ENCODE measurements at places on chromosomes 11 and 22.

DNA sequence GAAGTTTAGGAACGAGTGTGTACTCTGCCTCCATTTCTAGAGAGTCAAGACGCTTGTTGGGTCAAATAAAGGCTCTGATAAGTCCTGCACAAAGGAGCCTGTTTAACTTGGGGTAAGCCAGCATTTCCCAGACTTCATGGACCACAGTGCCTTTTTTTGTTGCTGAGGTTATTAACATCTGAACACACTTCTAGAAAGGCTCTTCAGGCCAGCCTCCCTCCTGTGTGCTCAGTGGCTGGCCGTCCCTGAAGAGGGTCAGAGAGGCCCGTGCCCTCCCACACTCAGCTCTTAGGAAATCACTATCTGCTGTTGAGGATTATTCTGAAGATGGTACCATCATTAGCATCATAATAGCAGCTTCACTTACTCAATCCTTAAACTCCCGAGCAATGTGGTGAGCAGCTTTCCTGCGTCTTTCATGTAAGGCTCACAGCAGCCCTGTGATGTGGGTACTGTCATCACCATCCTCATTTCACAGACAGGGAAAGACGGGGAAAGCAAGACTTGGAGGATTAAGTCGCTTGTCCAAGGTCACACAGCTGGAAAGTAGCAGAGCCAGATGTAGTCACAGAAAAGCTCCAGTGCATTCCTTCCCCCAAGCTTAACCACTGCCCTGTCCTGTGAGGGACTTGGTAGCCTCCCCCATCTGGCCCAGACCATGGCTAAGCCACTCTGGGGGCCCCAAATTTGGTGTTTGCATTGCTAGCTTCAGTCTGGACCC, 71.3 kb downstream of the TSPAN18 start:
- DNase-seq: no peak

DNA sequence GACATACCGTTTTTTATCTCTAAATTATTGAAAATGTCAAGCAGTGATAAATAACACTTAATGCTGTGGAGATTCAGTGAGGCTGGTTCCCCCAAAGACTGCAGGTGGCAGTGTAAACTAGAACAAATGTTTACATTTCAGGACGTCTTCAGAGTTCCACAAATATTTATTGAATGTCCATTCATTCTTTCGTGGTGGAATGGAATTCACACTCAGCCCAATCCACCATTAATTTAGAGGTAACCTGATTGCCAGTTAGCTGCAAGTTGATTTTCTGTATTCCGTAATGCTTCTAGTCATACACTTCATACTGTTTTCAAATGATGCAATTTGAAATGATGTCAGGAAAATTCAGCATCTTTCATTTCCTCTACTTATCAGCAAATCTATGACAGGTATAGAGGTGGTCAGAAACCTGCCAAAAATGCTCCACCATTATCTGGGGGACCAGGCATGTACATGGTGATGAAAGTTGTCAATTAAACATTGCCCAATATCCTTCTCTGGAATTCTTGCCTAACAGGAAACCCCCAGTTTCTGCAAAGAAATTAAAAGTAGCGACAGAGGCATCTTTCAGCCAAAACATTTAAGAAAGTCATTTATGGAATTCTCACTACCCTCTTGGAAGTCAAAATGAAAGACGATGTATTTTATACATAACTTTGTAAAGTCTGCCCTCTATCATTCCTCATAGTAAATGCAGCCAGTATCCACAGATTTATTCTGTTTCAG, 94.3 kb upstream of the BMAL1 start:
- DNase-seq: no peak

DNA sequence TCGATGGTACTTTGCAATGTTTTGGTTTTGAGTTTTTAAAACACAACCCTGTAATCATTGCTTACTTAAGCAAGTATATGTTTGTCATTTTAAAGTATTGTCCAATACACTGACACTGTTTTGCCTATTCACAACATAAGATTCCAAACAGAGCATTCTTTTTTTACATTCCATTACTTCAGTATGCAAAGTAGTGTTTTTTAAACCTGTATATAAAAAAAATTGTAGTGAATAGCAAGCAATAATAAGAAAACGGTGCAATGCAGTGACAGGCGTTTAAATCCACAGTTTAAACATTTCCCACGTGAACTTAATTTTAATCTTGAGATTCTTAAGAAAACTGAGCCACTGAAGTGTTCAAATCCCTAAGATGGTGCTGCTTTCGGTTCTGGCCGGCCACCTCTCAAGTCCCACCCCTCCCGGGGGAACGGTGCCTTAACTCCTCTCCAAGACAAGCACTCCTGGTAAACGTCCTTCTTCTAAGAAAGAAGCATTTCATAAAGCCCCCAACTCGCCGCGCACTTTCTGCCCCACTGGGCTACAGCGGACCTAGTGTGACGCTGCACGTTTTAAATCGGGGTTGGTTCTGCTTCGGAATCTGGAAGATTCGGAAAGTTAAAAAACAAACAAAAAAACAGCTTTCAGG, 2.9 kb downstream of the PGR start:
- DNase-seq: no peak

GRCh38 chr22:44698531-44699421, 3.2 kb upstream of the PRR5 start:
- DNase-seq: no peak

- no peak for DNase-seq
These were observed 27.3 kb downstream of the SYT7 start for GRCh38 chr11:61553373-61554171.

GRCh38 chr22:27472975-27473374, 328.6 kb downstream of the MN1 start:
- no peak for DNase-seq
